AG08396 (cell line): ENCODE measurements at places on chromosomes 6 and 20.

- DNase-seq: peak; percentile 9
These were observed 362.0 kb downstream of the CENPW start for GRCh38 chr6:126701676-126702560.

GRCh38 chr6:52610011-52610410 is 33.2 kb upstream of the TRAM2 start:
- no peak for DNase-seq

DNA sequence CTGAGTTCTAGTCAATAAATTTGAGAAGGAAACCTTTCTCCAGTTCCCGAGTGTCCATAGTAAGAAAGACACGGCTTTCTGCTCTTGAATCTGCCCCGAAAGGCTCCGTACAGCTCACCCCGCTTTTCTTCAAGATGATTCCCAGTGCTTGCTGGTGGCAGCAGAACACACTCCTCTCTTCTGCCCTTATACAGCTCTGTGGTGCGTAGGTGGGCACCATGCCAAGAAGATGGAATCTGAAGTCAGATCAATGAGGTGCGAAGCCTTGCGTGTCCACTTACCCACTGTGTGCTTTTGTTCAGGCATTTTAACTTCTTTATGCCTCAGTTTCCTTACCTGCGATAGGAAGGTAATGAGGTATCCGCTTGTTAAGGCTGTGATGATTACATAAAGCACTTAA is 142.2 kb downstream of the WDR27 start:
- DNase-seq: no peak

DNA sequence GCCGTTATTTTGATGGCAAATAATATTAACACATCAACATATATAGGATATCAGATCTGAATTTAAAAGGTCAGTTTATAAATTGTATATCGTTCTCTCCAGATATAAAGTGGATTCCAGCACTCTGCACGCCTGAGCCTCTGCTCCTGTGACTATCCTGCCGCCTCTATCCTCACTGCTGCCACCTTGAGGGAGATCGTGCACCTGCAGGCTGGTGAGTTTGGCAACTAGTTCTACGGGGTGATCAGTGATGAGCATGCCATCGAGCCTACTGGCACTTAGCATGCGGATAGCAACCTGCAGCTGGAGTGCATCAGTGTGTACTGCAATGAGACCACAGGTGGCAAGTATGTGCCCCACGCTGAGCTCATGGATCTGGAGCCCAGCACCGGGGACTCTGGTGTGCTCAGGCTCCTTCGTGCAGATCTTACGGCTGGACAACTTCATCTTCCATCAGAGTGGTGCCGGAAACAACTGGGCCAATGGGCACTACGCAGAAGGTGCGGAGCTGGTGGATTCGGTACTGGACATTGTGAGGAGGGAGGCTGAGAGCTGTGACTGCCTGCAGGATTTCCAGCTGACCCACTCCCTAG is 84.9 kb downstream of the FBXO5 start:
- DNase-seq: peak; percentile 77

- no peak for DNase-seq
These were observed 16.3 kb downstream of the GNAS start for GRCh38 chr20:58868795-58869194.

DNA sequence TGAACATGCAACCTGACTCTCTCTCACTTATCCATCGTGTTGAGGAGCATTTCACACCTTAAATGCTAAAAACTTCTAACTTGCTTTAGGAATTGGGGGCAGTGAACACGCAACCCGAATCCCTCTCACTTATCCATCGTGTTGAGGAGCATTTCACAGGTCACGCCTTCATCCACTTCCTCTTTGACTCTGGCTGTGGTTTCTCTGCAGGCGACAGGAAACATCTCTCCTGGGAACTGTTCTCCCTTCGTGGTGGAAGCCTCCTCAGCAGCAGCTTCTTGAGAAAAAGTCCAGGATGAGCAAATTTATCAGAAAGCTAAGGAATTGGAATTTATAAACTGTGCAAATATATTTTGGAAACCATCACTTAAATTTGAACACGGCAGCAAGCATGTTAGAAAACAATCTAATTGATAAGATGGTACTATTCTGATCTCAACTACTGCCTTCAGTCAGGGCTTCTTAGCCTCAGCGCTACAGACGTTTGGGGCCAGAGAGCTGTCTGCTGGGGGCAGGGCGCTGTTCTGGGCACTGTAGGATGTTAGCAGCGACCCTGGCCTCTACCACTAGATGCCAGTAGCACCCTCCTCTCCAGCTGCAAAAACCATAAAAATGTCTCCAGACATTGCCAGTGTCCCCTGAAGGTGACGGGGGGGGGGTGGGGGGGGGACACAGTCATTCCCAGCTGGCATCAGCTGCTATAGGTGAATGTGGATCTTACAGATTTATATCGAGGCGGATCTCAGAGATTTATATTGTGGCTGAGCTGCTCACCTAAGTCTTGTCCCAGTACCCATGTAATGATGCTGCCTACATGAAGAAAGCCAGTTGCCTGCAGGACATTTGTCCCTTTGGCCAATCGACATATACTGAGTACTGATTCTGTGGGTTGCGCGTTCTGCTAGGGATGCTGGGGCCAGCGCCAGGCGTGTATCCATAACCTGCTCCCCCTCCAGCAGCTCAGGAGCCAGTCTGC is 26.2 kb downstream of the CTCFL start:
- DNase-seq: no peak

DNA sequence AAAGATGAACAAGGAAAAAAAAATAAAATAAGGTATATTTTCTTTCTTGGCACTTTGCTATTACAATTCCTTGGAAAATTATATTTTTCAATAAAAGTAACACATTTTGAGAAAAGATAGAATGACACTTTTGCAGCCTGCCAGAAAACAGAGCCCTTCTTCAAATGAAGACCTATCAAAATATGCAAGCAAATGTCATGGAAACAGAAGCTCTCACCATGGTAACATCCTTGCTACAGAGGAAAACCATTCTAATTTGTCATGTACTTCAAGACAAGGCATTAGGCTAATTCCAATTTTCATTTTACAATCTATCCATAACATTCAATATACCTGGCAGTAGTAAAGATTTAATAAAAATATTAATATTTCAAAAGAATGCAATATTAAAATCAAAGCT is 177.9 kb downstream of the RNGTT start:
- DNase-seq: no peak

DNA sequence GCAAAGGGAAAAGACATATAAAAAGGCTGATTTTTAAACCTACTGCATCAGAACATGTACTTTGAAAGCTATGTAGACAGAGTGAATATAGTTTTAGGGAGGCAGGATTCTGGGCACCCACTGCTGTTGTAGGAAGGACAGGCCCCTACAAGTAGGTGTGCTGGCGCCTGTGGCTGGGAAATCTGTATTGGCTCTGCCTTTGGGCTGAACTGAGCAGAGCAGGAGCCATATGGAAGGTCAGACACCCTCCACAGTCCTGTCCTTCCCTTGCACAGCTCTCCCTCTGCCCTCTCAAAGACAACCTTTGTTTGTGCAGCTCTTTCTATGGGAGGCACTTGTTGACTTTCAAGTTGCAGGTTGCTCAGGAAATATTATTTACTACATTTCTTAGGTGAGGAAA is 18.4 kb upstream of the ULBP3 start:
- no peak for DNase-seq

GRCh38 chr20:53668992-53669391 is 75.4 kb upstream of the ZNF217 start:
- DNase-seq: no peak

DNA sequence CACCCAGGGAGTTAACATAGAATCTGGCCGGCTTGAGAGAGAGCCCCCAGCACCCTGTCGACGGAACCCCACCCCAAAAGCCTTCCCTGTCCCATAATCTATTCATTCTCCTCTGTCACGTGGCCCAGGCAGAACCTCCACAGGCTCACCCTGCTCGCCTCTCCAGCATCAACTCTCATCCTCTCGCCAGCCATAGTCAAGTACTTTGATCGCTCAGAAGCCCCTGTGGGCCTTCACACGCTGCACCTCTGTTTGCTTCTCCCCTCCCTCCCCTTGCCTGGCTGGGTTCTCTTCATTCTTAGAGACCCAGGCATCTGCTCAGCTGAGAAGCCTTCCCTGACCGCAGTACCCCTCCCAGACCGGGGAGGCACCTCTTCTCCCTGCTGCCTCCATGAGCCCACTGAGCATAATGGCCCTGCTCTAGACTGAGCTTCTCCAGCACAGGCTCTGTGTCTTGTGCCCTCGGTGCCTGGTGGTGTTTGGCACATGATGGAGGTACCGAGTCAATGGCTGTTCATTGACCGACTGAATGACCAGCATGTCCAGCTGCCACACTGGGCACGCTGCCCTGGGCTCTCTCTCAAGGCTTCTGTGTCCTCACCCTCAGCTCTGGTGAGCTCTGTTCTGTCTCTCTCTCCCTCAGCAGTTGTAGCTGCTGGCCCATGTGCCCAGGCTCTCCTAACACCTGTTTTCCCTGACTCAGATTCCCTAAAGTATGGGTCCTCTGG is 33.7 kb downstream of the PKIG start:
- no peak for DNase-seq

DNA sequence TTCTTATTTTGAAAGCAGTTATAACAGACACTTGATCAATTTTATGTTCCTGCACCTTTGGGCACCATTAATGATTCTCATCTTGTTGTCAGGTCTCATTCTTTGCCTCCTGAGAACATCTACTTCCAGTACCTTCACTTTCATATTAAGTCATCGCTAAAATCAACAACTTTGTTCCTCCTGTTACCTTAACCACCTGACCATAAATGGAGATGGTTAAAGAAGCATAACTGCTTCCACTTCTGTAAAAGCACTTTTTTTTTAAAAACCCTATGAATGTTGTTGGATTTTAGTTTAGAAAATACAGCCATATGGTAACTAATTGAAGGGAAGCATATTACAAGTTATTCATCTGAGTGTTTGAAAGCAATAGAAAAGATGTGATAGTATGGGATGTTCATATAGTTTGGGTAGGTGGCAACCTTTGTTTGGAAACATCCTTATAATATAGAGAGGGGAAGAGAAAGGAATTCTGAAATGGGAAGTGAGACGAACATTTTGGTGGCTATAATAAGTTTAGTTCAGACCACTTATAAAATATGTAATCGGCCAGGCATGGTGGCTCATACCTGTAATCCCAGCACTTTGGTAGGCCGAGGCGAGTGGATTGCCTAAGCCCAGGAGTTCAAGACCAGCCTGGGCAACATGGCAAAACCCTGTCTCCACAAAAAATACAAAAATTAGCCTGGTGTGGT is 53.9 kb downstream of the AFG1L start:
- no peak for DNase-seq

- no peak for DNase-seq
These were observed 61.1 kb downstream of the PFDN4 start for GRCh38 chr20:54268941-54269340.

- DNase-seq: peak; percentile 72
These were observed 20.4 kb downstream of the WFDC3 start for GRCh38 chr20:45771182-45771759.

- DNase-seq: no peak
These were observed 167.3 kb upstream of the PTCHD4 start for GRCh38 chr6:48278261-48278660.

- no peak for DNase-seq
These were observed 142.2 kb downstream of the NFATC2 start for GRCh38 chr20:51400051-51400926.

DNA sequence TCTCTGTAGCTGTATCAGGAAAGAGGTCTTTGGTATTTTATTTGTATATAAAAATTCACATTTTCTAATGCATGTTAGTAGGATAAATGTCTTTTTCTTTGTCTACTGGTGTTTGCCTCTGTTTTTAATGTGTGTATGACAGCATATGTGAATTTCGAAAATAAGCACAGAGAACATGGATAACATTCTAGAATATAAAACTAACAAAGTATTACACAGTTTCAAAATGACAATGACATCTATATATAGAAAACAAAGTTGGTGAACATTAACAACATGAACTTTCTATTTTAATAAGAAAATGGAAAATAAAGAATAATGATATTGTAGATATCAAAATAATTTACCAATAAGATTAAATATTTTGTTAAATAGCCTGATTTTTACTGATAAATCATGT is 608.0 kb downstream of the COL12A1 start:
- no peak for DNase-seq

DNA sequence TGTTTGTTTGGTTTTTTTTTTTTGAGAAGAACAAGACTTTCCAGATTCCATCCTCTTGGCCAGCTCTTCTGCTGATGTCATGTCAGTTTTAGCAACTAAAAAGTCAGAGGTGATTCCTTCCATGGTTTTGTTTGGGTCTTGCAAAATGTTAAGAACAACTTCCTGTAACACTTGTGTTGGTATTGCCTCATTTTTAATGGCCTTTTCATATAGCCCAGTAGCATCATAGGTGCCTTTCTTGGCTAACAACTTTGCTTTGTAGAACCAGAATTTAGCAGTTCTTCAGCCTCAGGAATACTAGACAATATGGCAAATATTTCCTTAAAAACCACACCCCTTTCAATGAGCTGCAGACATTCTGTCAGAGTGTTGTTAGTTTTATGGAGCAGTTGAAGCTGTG is 99.5 kb upstream of the SIRPG start:
- DNase-seq: no peak

- no peak for DNase-seq
These were observed 7.8 kb downstream of the EEF1A2 start for GRCh38 chr20:63491078-63491477.

GRCh38 chr6:39816747-39817146 is 24.6 kb downstream of the DAAM2 start:
- DNase-seq: no peak

- DNase-seq: no peak
These were observed 6.6 kb downstream of the EZR start for GRCh38 chr6:158812611-158813010.

- peak; percentile 51 for DNase-seq
These were observed 42.1 kb upstream of the BTN3A2 start for GRCh38 chr6:26322645-26323482.

GRCh38 chr6:16179063-16179462 is 50.2 kb downstream of the MYLIP start:
- DNase-seq: no peak

DNA sequence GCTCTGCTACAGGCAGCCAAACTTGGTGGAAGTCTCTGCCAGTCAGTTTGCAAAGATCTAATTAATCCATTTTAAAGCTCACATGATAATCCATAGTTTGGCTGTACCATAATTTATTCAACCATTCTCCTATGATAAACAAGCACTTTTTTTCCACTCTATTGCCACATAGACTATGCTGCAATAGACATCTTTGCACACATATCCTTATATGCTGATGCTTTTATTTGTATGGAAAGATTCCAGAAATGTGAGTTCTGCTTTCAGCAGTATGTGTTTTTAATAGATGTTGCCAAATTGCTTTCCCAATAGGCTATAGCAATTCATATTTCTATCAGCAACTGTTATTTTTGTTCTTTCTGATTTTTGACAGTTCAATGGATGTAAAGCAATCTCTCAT is 628.0 kb downstream of the KIF16B start:
- DNase-seq: no peak

- no peak for DNase-seq
These were observed 173.6 kb downstream of the ANKRD60 start for GRCh38 chr20:58054780-58055373.

GRCh38 chr20:32497589-32498224 is 87.4 kb downstream of the NOL4L start:
- DNase-seq: no peak
